Memory B cell (primary cell): ENCODE measurements at places on chromosomes 2 and 18.

DNA sequence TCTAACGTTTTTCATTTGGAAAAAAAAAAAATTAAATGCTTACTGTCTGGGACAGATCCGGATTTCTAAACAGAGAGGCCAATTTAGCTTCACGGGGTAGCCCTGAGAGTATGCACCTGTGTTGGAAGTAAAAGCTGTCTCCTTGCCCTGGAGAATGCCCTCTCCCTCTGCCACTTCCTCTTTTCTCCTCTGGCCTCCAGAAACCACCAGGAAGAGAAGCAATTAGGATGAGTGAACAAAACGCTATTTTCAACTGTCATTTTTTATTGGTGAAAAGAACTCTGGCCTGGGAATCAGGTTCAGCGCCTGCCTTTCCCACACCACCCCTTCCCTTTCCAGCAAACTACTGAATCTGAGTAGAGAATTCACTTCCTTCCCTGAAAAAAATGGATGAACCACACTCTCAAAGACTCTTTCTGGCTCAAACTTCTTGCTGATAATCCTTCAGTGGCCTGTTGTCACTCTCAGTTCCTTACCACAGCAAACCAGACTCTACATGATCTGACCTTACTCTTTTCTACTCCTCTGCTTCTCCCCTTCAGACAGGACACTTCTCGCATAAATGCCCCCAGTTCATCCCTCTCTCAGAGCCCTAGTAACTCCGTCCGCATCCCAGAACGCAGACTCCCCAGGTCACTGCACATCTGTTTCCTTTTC lies 29.8 kb downstream of the KLF7 start:
- DNase-seq: no peak

DNA sequence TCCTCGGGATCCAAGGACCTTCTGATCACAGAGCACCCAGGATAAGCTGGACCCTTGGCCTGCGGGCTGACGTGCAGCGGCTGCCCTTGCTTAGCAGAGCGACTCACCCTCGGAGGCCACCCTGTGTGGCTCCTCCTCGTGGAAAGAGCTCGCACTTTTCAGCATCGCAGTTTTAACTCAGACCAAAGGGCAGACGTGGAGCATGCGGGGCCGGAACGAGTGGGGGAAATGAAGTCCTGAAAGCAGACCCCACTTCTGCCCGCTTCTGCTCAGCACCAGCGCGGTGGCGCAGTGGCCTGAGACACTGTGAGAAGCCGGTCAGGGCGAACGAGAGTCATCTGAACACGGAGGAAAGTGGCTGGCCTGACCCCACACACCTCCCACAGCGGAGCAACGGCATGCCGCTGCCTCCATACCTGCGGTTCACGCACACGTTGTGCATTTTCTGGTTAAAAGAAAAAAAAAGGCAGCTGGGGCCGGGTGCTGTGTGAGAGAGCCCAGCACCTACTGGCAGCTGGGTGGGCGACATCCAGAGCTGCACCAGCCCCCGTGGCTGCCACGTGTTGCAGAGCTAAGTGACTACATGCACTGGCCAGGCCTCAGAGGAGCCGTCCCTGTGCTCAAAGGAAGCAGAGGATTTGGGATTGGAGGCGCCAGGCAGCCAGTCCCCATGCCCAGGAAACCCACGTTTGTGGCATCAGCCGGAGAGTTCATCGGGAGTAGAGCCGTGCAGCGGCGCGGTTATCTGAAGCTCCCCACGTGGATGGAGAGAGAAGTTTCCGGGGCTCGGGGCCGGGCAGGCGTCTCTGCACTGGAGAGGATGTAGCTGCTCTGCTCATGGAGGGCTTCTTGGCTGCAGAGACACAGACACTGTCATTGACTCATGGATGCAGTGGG lies 89.7 kb downstream of the USP40 start:
- DNase-seq: no peak

- no peak for DNase-seq
Observed at GRCh38 chr2:137952586-137953129, 11.6 kb upstream of the HNMT start.

- no peak for DNase-seq
Observed at GRCh38 chr2:205792908-205793307, 110.6 kb downstream of the NRP2 start.

- DNase-seq: no peak
Observed at GRCh38 chr2:112483042-112483473, 1.1 kb downstream of the TTL start.

DNA sequence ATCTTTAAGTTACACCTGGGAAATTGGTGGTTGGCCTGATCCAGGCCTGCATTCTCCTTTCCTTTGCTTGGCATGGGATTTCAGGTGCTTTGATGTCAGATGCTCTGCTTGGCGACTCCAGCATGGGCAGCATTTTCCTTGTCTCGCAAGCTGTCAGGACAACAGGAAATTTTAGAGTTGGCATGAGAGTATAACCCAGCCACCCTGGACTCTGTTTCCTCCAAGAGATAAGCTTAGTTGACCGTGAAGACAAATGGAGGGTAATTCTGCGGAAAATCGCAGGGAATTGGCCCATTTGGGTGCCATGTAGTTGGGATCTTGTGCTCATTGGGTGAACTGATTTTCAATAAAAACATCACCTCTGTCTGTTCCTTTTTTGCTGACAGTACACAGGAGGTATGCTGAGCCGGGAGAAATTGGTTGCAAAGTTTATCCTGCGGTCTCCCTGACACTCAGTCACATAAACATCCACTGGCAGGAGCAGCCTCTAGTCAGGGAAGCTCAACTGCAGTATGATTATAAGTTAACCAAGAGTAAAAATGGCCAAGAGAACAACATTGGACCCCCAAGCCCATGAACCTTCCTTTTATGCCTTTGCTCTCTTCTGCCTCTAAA lies 409.9 kb downstream of the SETBP1 start:
- no peak for DNase-seq
